Activated naive CD4-positive, alpha-beta T cell treated with anti-CD3 and anti-CD28 coated beads for 36 hours (primary cell): ENCODE measurements at places on chromosomes 3 and 15.

GRCh38 chr3:130946882-130947281, 53.0 kb downstream of the ATP2C1 start:
- DNase-seq: no peak

- DNase-seq: peak; percentile 53
Observed at GRCh38 chr3:71430941-71431552, 152.5 kb downstream of the FOXP1 start.

- no peak for DNase-seq
Observed at GRCh38 chr3:152104847-152105415, 163.8 kb upstream of the MBNL1 start.

DNA sequence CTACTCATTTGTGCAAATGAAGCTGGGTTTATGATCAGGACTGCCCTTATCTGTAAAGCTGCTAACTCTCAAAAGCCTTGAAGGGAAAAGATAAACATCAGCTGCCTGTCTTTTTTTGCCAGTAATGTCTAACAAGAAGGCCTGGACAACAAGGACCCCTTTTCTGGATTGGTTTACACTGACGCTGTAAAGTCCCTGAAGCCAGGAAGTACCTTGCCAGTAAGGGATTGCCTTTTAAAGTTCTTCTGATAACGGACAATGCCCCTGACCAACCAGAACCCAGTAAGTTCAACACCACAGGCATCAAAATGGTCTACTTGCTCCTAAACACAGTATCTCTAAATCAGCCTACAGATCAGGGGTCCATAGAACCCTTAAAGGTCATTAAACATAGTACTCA, 178.0 kb downstream of the PCCB start:
- no peak for DNase-seq

- no peak for DNase-seq
Observed at GRCh38 chr3:79902151-79902550, 134.4 kb upstream of the ROBO1 start.

GRCh38 chr3:146803745-146804144, 198.6 kb upstream of the PLSCR5 start:
- DNase-seq: no peak

- no peak for DNase-seq
Observed at GRCh38 chr15:47908950-47909670, 191.8 kb downstream of the SEMA6D start.

- DNase-seq: no peak
Observed at GRCh38 chr3:13186435-13186815, 113.2 kb upstream of the IQSEC1 start.

DNA sequence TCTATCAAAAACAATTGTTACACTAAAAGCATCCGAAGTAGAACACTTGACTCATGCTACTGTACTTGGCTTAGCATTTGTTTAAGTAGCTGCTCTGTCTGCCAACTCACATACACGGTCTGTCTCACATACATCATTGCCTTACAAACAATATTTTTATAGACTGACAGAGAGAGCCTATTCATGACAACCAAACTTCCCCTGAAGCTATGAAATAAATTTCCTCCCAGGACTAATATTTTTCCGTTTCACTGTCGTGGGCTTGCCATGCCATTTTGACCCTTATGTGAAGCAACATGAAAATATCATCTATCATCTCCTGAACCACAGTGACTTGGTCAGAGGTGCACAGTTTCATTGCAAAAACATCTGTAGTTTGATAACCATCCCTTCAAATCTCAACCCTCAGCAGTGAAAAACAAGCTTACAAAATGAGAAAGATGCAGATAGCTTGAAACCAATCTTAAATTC, 66.5 kb upstream of the PYGO1 start:
- DNase-seq: no peak

DNA sequence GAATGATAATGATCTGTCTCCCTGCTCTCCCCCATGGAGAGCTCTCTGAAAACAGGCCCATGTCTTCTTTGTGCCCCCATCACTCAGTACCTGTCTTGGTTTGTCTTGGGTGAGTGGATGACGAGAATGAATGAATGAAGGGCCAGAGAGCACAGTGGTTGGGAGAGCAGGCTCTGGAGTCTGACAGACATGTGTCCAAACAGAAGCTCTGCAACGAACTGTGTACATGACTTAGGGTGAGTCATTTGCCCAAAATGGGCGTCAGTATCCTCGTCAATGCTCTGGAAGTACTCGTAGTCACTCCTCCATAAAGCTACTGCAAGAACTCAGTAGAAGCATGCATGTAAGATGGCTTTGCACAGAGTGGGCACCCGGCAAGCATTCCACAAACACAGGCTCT, 170.2 kb upstream of the TLE3 start:
- DNase-seq: no peak

GRCh38 chr3:15271785-15272381, 60.5 kb downstream of the SH3BP5 start:
- DNase-seq: peak; percentile 86

DNA sequence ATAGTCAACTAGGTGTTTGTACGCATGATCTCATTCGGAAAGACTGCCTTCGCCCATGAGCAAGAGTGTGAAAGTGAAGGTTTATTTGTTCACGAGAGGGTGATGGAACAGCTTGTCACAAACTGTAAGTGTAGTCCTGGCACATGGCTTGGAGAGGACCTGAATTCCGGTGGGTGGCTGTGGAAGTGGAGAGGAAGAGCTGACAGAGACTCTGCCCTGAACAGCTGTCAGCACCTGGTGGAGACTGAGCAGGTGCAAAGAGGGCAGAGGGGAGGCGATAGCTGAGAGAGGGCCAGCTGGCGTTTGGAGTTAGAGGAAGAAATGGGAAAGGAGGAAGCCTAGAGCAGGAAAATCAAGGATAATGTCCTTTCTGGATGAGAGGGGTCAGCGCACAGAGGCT, 155.7 kb downstream of the EEFSEC start:
- DNase-seq: no peak

DNA sequence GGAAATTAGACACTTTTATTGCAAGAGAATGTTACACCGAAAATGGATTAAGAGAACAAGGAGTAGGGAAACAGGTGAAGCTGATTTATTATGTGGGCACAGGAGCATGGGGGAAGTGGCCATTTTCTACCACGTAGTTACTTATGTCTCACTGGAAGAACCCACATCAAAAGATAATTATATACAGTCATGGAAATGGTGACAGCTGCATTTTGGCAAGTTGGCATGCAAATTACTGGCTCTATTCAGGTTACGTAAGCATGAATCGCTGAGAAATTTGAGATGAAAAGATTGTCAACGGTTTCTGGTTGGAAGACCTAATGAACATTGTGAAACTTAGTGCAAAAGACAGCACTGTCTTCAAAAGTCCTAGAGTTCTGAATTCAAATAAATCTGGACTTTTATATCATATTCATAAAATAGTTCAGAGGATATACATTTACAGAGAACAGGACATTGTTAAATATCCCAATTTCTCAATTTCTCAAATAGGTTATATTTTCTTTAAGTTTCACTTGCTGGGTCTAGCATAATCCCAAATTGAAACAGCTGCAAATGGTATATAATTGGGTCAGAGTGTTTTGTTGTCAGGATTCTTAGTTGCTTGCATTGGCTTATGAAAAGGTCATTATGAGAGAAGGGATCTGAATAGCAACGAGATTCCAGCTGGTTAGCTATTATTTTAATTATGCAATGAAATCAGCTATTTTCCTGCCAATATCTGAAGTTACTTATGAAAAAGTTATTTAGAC, 567.8 kb downstream of the ZPLD1 start:
- DNase-seq: no peak

- no peak for DNase-seq
Observed at GRCh38 chr15:62709261-62709660, 333.3 kb upstream of the TPM1 start.

DNA sequence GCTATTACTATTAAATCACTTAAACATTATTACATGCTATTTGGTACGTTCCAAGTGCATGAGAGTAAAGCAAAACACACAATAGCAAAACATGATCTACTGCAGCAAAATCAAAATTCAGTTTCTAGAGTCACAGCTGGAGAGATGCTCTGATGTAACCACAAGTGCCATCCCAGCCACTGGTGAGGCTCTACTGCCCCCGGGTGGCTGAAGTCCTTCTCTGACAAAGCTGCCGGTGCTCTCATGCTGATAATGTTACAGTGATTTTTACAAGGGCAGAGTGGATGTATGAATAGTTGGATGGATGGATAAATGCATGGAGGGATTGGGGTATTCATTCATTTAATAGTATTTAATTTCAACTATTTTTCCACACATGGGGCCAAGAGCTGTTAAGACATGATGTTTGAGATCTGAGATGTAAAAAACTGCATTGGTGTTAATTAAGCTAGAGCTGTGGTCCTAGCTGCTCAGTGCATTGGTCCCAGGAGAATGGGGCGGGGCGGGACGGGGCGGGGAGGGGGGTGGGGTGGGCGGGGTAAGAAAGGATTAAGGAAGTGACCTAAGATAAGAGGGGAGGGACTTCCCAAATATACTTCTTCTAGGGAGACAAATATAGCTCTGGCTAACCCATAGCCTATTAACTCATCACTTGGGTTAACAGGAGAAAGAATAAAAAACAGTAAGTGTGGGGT, 5.3 kb upstream of the SPESP1 start:
- peak; percentile 85 for DNase-seq

GRCh38 chr15:78619022-78619950, 1.5 kb downstream of the CHRNA3 start:
- no peak for DNase-seq

DNA sequence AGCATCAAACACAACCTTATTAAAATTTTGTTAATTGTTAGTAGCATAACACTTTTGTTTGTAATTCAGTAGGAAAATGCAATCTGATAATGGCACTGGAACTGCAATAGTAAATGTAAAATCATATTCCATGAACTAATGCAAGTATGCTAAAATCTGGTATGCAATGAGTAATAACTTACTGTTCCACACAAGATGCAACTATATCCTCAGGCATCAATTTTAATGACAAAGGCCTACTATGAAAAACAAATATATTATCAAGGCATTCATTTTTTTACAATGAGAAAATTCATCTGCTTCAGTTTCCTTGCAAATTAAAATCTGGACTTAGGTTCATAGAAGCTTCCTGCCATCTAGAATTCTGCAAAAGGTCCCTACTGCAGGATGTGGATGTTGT, 1.4 kb upstream of the NSMCE3 start:
- no peak for DNase-seq

DNA sequence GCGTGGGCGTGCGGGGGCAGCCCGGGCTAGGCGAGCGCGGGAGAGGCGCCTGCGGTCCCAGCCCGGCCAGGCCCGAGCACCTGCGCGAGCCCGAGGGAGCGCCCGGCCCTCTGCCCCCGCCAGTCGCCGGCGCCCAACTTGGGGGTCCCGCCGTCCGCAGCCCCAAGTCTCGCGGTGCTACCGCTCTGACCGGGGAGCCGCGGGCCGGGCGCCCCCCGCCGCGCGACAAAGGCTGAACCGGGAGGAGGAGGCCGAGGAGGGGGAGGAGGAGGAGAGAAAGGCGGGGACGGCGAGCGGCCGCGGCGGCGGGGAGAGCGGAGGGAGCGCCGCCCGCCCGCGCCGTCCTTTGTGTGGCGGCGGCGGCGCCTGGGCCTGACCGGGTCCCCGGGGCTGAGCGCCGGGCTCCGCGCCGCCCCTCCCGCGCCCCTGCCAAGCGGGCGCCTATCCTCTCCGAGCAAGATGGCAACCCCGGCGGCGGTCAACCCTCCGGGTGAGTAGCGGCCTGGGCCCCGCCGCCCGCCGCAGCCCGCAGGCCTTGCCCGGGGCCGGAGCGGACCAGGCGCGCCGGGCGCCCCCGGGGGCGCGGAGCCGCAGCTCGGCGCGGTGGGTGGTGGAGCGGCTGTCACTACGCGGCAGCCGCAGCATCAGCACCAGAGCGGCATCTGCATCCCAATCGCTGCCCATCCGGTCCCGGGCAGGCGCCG, at the start of gene ARNT2:
Gene ARNT2, plus strand, starts transcription at position 326 of the 704 bp plus-strand sequence. Its CDS starts 134 bp downstream, at position 460.
- no peak for DNase-seq

DNA sequence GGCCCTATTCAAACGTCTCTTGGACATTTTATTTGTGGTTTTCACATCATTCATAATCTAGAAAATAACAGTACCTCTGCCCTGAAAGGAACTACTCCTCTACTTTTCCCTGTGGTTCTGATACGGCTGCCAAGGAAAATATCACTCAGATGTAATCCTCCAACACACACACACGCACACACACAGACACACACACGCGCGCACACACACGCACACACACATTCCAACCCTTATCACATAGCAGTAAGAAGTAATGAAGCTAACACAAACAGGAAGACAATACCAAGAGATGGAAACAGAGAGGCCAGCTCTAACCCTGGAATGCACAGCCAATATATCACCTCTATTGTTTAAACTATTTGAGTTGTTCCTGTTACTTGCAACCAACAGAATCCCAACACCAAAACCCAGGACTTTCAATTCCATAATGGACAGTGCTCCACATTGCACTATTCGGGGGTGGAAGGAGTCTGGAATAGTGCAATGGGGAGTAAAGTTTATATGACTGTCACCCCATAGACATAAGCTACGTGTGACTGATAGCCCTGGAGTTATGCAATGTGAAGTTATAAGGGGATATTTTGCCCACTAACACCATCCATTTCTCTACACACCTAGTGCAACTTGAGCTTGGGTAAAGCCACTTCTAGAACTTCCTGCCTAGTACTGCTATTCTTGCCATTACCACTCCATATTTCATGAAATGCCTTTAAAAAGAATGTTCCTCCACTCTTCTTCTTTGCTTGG, 71.3 kb upstream of the FNDC3B start:
- DNase-seq: no peak

DNA sequence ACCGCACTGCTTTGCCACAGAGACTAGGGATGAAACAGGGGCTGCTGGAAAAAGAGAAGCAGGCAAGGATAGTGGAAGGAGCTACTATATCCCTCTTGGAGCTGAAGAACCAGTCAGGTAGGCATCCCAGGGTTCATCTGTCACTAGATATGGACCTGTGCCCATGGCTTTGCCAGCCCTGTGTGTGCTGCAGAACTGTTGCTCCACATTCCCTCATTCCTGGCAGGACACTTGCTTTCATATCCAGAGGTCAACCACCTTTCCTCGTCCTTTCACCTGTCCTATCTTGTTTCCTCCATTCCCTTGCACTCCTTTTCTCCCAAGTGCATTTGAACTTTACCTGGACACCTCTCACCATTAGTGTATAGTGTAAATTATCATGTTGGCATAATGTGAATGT, 12.0 kb downstream of the SNRK start:
- DNase-seq: no peak

- DNase-seq: peak; percentile 24
Observed at GRCh38 chr15:52710050-52710707, 31.0 kb upstream of the ATOSA start.

- no peak for DNase-seq
Observed at GRCh38 chr3:10386121-10386520, 65.2 kb upstream of the SEC13 start.

GRCh38 chr15:69719527-69720240, 267.1 kb downstream of the RPLP1 start:
- peak; percentile 78 for DNase-seq

DNA sequence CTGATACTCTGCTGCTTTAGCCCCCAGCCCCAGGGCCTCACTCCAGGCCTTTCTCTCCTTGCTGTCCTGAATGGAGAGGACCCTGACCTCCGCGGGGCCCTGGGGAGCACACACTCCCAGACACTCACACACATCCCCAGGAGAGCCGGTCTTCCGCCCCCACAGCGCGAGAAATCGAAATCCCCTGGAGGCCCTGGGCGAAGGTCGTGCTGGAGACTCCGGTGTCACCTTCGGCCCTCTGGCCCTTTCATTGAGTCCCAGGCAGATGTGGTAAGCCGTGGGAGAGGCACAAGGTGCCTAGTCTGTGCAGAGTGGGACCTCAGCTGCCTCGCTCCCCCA, 848 bp upstream of the GOLGA8B start:
- DNase-seq: no peak
